ENCODE measurements at places on chromosomes 4 and X.

GRCh38 chr4:23774909-23775308, 114.9 kb downstream of the PPARGC1A start:
- no peak for DNase-seq

- no peak for DNase-seq
Measured at GRCh38 chrX:17848545-17849265, 12.4 kb downstream of the RAI2 start.

DNA sequence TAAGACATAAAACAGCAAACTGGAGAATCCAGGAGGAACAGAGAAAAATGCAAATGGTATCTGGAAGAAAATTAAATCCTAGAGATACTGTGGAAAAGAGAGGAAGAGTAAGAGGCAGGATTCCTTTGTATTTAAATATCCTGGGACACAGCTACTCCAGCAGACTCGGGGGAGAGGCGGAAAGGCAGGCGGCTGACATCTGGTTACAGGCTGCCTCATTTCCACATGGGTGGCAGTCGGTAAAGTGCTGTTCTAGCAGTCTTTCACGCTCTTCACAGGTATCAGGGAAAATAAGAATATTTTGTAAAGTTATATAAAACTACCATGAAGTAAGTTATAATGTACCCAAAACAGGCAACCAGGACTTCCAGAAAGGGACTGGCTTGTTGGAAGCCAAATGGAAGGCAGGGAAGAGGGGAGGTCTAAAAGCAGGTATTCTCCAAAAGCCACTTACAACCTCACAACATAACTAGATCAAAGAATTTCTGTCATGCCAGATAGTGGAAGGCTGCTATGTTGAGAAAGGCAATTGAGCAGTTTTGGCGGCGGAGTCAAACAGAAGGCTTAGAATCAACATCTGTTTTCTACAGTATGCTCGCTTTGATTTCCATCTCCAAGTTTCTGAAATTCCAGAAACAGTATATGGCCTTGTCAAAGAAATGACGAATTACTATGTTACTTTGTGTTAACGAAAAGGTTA, 1.3 kb upstream of the TIGD2 start:
- no peak for DNase-seq

- DNase-seq, result no peak
Measured at GRCh38 chr4:156336511-156336910, 382.8 kb upstream of the CTSO start.

DNA sequence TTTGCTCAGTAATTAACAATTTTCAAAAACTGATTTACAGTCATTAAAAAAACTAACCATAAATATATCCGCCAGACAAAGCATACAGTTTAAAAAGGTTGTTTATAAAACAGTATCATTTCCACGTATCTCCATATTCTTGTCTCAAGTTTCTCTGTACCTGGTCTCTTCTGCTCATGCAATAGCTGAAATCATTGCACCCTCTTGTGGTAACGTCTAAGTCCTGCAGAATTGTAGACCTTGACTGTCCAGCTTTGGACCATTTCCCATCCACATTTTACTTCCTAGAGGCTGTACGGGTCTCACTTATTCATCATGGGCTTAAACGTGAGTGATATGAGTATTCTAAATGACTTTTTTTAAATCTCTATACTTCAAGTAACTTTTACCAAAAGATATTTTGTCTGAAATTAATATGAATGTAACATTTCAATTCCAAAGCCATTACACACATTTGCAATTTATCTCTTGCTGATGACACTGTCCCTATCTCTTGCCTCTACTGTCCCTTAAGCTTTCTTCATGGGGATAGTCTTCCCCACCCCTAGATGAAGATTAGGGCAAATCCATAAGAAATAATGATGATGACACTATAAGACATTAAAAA, 118.5 kb downstream of the BTC start:
- DNase-seq, result peak; percentile 8

GRCh38 chrX:153646620-153647373, at the start of gene DUSP9:
Gene DUSP9 (plus strand): TSS chrX:153647203. CDS start chrX:153647954, 751 bp downstream.
- peak; percentile 39 for DNase-seq

GRCh38 chrX:1178580-1179057, 33.8 kb downstream of the CRLF2 start:
- no peak for DNase-seq

- DNase-seq, result no peak
Measured at GRCh38 chr4:102826105-102826889, 1.1 kb downstream of the UBE2D3 start.

- DNase-seq, result no peak
Measured at GRCh38 chr4:17064959-17065358, 166.5 kb upstream of the LDB2 start.

- DNase-seq, result no peak
Measured at GRCh38 chr4:151744614-151745013, 16.2 kb downstream of the GATB start.

DNA sequence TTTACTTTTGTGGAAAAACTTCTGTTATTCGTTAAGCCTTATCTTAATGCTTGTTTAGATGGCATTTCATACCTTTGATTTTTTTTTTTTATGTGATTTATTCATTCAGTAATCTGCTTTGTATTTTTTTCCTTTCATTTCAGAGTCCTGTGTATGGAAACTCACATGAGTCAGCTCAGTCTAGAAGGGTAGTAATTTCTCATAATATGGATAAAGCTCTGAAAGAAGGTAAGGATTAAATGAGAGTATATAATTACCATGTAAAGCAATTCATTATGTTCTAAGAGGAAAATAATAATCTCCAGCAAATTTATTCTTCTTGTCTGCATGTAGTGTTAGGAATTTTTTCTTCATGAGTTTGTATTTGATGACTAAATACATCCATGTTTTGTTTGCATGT, 37.8 kb downstream of the SNX25 start:
- DNase-seq, result no peak

- no peak for DNase-seq
Measured at GRCh38 chr4:166499820-166500219, 626.8 kb downstream of the TLL1 start.

GRCh38 chrX:126272795-126273497, 106.9 kb upstream of the DCAF12L2 start:
- DNase-seq, result no peak

- no peak for DNase-seq
Measured at GRCh38 chrX:133440081-133440796, 24.9 kb upstream of the GPC4 start.

DNA sequence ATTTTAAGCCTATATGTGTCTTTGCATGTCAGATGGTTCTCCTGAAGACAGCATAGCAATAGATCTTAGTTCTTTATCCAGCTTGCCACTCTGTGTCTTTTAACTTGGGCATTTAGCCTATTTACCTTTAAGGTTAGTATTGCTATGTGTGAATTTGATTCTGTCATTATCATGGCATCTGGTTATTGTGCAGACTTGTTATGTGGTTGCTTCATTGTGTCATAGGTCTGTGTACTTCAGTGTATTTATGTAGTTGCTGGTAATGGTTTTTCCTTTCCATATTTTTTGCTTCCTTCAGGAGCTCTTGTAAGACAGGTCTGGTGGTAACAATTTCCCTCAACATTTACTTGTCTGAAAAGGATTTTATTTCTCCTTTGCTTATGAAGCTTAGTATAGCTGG, 1443.5 kb downstream of the FAM133A start:
- DNase-seq, result no peak

DNA sequence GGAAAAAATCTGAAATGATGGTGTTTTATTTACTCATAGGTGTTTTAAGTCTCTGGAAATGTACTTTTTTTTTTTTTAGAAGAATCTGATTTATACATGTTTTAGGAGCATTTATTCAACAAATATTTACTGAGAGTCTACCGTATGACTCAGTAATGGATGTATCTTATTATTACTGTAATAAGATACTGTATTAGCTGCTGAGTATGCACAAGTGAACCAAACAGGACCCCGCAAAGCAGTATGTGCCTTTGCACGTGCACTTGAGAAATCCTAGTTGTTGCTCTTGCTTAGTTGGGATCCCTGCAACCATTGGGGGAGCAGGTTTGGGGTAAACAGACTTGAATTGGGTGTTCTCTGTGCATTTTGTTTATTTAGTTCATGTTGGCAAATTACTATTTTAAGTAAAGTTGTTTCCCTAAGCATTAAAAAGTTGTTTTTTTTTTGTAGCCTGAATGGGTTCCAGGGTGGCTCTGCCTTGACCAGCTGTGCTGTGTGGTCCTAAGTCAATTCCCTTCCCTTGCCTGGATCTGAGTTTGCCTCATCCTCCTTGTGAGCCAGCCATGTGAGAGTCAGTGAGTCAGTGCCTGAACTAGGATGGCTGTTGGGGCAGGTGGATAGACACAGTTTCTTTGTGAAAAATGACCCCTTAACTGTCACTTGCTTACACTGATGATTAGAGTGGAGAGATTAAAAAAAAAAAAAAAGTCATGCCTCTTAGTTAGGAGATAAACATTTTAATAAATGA, 27.7 kb downstream of the DCUN1D4 start:
- no peak for DNase-seq

GRCh38 chr4:107586371-107586770, 133.7 kb downstream of the PAPSS1 start:
- DNase-seq, result no peak

- peak; percentile 68 for DNase-seq
Measured at GRCh38 chrX:56733459-56734046, 4.5 kb downstream of the NBDY start.

DNA sequence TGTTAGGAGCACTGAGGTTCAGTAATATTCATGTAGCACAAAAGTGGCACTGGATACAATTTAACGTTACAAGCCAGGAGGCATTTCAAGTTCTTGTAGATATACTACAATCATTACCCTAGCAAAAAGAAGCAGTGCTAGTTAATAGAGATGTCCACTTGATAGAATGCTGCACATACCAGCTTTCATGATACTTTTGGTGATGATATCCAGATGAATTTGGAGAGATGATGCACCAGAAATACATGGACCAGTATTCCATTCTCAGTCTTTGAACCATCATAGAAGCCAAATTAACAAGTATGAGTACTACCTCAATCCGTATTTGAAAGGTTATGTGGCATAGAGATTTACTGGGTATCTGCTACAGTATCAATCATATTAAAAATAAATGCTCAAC, 421.0 kb upstream of the MAGEB18 start:
- DNase-seq, result no peak
